ENCODE measurements at places on chromosomes 3 and 15.

DNA sequence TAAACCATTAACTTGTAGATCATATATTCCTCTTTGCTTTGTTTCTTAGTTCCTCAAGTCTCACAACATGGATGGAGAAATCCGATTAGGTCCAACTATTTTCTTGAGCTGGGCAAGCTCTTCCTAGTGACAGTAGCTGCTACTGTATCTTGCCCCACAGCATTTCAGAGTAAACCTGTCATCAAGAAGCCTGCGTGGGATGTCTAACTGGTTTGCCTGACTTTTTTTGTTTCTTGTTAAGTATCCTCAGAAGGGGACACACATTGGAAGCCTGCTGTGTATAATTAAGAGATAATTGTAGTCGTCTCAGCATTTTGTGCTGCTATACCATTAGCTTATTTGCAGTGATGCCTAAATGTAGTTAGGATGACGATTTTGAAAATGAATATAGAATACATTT lies 29.3 kb upstream of the STT3B start:
- no peak for DNase-seq

DNA sequence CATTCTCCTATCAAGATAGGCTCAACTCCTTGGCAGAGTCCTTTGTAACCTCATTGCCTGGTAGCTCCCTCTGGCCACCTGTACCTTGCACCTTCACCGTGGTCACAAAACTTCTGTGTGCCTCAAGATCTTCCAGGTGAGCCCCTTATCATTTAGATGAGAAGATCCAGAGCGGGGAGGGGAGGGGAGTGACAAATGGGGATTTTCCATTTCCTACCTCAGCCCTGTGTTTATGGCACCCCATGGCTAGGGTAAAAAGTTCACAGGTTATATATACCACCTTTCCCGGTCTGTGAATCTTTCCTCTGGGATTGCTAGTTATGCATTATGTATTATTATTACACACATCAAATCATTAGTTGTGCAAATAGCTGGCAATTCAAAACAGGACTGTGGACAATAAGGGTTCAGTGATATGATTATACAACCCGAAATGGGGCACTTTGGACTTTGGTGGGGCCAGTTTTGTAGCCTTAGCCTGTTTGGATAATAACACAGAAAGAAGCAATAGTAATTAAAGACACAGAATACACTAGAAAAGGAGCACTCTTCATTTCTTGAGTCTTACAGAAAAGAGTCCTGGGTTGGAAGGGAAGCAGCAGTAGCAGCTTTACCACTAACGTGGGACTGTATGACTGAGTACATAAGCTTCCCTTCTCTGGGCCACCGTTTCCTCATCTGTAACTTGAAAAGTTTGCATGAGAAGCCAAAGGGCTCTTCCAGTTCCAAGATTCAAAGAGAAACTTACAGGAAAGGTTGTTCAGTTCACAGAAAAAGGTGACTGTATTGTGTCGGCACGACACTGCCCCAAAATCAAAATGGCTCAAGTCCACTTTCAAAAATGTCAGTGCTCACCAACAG lies 7.1 kb downstream of the TLE3 start:
- no peak for DNase-seq

GRCh38 chr3:137998121-137999042 lies 11.6 kb upstream of the CLDN18 start:
- no peak for DNase-seq

DNA sequence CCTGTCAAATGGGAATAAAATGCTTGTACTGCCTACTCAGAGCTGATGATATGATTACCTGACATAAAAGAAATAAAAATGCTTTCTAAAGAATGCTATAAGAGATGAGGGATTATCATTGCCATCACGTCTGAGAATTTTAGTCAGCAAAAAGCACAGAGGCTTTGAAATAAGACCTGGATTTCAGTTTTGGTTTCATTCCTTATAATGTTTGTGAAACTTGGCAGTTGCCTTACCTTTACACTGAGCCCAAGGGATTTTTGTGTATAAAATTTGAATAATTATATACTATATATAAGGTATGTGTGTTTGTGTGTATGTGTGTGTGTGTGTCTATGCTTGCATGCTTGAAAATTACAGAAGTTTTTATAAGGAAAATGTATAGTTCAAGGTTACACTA lies 634.8 kb upstream of the BCHE start:
- no peak for DNase-seq

DNA sequence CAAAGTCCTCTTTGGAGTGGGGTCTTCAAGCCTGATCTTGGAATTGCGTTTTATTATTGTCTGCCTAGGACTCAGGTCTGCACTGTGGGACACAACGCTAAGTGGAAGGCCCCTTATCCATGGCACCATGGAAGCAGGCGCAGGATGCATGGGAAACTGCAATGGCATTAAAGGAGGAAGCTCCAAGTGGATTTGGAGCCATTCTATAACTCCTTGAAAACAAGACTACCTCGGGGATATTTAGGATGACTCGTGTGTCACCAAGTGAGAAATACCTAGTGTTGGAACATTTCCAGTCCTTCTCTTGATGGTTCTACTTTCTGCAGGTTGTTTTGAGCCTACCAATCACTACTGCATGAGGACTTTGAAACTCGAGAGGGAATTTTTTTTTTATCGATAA lies 126.6 kb upstream of the ZBED2 start:
- DNase-seq, result no peak

GRCh38 chr3:160112996-160113395 lies 112.2 kb upstream of the C3orf80 start:
- DNase-seq, result no peak

GRCh38 chr3:13012221-13012691 lies 61.0 kb downstream of the IQSEC1 start:
- DNase-seq, result no peak

DNA sequence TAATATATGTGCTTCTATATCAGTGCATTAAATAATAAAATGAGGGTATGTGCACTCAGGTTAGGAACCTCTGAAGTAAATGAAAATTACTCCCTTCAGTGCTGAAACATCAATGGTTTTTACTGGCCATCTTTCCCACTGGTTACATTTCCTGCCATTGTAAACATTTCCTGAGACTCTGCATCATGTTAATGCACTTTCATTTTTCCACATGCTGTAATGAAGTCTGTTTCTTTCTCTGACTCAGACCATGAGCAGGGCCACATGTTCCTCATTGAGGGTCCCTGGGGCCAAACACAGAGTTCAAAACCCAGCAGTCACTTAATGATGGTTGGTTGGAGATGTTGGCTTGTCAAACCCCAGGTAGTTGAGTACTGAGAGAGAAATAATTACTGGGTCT lies 15.3 kb downstream of the FAM3D start:
- no peak for DNase-seq

- no peak for DNase-seq
Measured at GRCh38 chr3:11244121-11244677, 28.0 kb upstream of the ATG7 start.

DNA sequence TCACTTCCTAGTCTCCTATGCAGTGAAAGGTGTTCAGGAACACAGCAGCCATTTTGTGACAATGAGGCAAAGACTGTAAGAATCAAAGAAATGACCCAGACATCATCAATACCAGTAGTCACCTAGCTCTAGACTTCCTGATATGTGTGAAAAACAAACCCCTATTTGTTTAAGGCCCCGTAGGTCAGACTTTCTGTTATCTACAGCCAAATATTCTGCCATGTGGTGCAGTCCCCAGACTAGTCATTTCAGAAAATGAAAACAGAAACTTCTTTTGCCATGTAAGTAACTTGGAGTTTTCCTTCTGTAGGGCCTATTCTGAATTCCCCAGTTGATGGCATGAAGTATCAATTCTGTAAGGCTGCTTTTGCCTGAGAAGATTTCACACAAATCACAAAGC lies 181.7 kb upstream of the SNTN start:
- DNase-seq, result no peak

GRCh38 chr3:115164374-115165221 lies 17.5 kb upstream of the ZBTB20 start:
- no peak for DNase-seq

- DNase-seq, result no peak
Measured at GRCh38 chr3:64229903-64230302, 4.6 kb upstream of the PRICKLE2 start.

DNA sequence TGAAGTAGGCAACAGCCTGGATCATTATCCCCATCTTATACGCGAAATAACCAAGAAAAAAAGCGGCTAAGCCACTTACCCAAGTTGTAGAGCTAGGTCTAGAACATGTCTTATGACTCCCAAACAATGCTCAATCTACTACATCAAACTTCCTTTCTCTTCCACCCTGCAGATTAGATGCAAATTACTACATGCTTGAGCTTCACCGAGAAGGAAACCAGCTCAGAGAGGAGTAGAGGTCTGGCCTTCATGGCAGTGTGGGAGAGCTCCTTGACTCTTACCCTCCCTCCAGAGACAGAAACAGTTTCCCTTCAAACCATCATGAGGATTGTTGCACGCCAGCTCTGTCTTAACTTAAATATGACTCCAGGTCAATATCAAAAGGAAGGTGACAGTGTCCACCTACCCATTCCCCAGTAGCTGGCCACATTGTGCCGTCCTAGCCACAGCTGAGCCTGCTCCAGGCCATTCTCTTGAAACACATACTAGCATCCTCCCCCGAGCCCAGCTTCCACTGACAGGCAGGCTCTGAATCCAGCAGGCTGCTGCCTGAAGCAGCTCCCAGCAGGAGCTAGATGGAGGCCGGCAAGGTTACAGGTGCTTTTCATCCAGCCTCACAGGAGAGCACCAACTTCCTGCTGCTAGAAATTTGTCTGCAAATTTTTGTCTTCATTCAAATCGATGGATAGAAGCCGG lies 56.8 kb downstream of the CPN2 start:
- DNase-seq, result no peak

GRCh38 chr15:89781891-89782618 lies 5.9 kb downstream of the MESP2 start:
- no peak for DNase-seq

- DNase-seq, result no peak
Measured at GRCh38 chr15:98400120-98400519, 248.2 kb upstream of the IGF1R start.

GRCh38 chr3:183265834-183266417 lies 12.9 kb downstream of the B3GNT5 start:
- no peak for DNase-seq

DNA sequence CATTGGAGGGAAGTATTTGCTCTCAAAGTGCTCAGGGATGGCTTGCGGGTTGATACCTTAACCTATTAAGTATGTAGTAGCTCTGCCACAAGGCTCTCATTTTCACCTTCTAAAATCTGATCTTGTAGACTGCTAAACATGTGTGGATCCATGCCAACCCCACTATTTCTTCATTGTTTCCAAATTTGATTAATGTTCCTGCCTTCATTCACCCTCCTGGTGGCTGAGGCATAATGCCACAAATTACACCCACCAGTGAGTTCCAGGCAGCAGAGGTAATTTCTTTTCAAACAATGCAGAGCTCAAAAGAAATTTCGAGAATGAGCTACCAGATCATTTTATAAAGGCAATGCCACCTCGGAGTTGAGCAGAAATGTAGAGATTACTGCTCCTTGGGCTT lies 71.0 kb downstream of the EDEM1 start:
- DNase-seq, result no peak

DNA sequence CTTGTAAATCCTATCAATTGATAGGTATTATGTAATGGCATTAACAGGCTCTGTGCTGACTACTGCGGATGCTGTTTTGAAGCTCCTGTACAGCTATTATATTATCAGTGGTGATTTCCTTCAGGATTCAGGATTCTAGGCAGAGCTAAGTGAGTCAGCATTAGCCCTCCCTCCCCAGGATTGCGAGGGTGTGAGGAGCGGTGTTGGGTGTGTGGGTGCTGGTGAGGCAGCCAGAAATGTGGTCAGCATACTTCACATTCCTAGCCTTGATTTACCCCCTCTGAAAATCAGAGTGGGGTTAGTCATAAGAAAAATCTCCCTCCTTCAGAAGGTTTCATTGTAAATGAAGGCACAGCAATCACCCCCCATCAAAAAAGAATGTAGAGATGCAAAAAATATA lies 72.5 kb downstream of the SNTN start:
- DNase-seq, result no peak

GRCh38 chr3:126137490-126138130 lies 42.8 kb downstream of the ALDH1L1 start:
- no peak for DNase-seq

DNA sequence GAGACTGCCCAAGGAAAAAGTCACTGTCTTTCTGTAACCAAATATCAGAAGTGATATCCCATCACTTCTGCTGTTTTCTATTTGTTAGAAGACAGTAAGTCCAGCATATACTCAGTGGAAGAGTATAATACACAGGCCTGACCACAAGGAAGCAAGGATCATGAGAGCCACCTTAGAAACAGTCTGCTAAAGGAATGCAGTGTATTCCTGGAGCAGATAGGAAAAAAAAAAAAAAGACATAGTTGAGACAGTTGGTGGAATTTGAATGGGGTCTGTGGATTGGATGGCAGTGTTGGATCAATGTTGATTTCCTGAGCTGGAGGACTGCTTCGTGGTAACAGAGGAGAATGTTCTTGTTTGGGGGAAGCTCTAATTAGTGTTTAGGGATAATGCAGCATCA lies 26.5 kb upstream of the FBXL2 start:
- no peak for DNase-seq

- no peak for DNase-seq
Measured at GRCh38 chr3:145243875-145244274, 917.1 kb downstream of the PLOD2 start.

GRCh38 chr3:45749880-45750279 lies 46.5 kb downstream of the SLC6A20 start:
- DNase-seq, result no peak

GRCh38 chr15:89462198-89462912 lies 34.0 kb downstream of the RHCG start:
- no peak for DNase-seq

DNA sequence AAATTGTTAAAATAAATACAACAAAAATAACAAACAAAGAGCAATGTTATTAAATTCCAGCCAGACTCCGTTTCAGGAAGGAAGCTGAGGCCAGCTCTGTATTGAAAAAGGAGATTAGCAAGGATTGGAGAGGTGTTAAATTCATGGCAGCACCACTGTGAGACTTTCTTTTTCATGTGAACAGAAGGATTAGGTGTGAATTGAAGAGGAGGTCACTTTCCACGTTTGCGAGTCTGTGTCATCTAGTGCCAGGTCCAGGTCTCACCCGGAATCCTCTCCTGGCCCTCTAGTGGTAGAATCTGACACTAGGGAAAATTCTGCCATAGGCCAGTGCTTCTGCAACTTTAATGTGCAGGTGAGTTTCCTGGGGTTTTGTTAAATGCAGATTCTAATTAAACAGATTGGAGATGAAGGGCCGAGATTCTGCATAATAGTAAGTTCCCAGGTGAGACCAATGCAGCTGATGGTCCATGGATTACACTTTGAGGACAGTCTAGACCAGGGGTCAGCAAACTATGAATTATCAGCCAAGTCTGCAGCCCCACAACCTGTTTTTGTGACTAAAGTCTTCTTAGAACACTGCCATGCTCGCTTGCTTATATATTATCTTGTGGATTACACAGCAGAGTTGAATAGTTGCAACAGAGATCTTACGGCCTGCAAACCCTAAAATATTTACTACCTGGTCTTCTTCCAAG lies 9.2 kb upstream of the SLC6A1 start:
- no peak for DNase-seq

DNA sequence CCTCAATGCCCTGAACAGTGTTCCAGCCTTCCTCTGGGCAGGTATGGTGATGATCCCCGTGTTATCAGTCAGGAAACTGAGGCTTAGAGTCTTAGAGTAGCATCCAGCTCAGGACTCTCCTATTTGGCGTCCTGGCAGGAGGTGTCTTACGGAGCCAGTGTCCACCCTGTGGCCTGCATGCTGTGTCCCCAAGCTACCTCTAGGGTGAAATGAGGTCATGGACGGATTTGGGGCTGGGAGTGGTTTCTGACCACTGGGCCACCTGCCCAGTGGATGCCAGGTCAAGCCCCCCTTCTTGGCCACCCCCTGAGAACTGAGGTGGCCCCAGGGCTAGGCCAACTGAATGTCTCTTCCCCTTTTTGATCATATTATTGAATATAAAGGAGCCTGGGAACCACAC lies 27.2 kb upstream of the SLC6A6 start:
- DNase-seq, result no peak
